ENCODE measurements at places on chromosomes 2 and 18.

DNA sequence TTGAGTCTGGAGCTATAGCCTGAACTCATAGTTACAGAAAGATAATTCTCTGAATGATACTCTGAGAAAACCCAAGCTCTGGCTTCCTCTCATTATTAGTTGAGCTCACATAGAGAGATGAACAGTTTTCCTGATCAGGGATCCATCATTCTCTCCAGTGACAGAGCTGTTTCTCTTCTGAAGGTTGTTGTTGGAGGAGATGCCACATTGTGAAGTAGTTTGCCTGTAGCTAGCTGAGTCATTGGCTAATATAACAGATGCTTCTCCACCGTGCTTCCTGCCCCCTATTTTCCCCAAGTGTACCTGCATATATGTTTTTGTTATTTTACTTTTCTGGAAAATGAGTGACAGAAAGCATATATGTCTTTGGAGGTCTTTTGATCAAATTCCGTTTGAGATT lies 64.6 kb downstream of the OSBPL6 start:
- DNase-seq, result no peak

GRCh38 chr18:27361477-27361876 lies 176.4 kb upstream of the CHST9 start:
- DNase-seq, result no peak

DNA sequence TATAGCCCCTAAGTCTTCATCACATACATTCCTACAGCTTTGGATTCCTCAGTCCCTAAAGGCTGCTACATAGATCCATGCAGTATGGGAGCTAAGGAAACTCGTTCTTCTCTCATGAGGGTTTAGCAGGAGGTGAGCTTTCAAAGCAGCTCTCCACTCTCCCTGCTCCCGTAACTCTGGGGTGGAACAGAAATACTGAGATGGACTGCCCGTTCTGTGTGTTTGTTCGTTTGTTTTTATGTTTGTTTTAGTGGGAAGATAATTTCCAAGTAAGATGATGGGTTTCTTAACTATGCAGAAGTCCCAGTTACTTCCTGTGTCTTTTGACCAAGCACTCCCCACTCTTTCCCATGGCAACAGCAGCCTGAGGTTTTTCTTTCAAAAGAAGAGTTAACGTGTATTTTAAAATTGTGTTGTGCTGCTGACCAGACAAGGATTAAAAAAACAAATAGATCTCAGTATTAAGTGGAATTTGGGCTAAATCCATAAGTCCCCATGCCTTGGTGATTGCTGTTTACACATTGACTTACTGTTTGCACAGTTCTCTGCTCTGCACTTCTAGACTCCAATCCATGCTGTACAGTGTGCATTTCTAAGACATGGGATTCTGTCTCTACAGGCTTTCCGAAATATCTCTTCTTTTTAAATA lies 156.4 kb upstream of the SH3BP4 start:
- no peak for DNase-seq

GRCh38 chr18:44824884-44825283 lies 144.2 kb downstream of the SETBP1 start:
- DNase-seq, result no peak

DNA sequence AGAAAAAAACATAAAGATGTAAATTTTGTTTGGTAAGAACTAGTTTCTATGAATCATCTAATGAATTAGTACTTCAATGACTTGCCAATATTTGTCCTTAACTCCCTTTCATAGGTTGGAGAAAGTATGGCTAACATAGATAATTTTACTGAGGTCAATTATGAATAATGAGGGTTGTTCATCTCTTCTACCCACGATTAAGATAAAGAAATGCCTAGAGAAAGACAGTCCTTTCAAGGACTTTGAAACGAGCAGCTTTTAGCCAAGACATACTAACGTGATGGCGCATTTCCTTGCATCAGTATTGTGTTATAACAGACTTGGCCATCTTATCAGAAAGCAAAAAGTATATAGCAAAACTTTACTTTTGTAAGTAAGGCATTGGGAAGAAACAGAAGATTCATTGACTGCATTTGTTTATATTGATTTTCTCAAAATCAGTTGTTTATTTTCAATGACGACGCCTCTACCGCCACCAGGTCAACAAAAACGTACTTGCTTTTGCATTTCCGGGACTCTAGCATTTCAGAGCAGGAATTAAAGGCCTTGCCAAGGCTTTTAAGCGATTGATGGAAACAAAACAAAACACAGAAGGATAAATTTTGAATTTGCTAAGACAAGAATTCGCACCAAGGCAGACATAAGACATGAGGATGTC lies 961 bp downstream of the RBM43 start:
- no peak for DNase-seq

DNA sequence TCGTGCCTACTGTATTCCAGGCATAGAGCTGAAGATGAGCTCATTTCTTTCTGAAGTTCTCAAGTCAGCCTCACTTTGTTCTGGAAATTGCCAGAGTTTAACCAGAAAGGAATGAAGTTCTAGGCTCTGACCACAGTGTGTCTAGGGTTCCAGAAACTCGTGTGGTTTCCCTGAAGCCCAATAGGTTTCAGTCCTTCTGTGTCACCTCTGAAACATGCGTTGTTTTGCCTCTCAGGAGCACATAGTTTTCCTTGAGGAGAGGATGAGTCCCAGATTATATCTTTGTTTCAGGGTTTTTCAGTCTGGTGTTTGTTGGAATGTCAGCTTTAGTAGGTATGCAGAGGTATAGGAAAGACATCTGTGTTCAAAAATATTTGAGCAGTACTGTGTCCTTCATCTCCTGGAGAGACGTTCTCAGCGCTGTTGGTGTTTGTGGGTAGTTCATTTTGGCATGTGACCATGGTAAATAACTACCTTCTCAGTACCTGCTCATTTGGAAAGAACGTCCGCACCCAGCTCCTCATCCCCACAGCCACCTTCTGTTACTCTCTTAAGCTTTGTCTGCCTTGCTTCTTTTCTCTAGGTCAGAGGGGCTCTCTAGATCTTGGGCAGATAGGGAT lies 56.6 kb downstream of the RALBP1 start:
- DNase-seq, result no peak

Measured in NCI-H82 (cell line).